ENCODE measurements at places on chromosomes 11 and 22. TPM values are rescaled to one million over a fixed set of nuclear protein-coding genes. Genes with fewer than 3 reads are reported as not detected.

DNA sequence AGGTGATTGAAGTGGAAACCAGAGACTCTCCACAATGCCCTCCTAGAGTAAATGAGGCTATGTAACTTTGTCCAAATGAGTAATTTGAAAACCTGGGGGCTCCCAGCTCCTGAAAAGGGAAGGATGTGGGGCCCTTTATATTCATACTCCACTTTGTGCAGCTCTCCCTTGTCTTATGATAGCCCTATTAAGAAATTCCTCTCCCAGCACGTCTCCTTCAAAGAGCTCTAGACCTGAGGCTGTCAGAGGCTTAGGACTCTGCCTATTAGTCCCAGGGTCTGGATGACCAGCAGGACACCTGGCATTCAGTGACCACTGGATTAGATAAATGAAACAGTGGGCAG is 2.1 kb downstream of the SLC43A1 start:
- no peak for DNase-seq

GRCh38 chr22:42431401-42432019 is 693 bp downstream of the NFAM1 start:
- no peak for DNase-seq

The OR8D1 gene
- not detected for polyA plus RNA-seq

DNA sequence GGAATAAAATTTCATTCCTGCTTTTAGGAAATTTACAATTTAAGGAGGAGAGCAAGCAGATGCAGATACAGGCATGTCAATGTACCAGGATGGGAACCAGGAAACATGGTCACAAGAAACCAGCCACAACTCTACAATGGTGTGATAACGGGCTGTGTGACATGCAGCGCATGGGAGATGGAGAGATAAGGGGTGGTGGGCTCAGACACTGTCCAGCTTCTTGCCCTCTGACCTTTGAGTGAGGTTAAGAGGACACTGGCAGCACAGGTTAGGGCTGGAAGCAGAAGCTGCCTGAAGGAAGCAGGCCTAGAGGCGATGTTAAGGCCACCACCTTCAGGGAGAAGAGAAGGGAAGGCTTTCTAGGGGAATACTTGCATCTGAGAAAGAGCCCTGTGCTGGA is 2.3 kb upstream of the SORL1-AS1 start:
- DNase-seq: no peak

The MGAT3 gene
- 22.4 TPM for polyA plus RNA-seq

DNA sequence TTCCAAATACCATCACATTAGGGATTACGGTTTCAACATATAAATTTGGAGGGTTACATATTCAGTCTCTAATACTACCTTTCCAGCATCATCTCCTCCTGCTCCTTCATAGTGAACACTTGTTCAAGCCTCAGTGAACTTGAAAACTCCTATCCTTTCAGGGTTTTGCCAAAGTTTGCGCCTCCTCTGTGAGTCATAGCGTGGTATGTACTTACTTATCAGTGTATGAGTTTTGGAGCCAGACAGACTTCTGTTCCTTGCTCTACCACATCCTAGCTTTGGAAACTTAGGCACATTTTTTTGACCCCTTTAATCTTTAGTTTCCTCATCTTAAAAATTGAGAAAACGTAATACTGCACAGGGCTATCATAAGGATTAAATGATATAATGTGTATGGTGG is 160.1 kb upstream of the ZC3H12C start:
- no peak for DNase-seq

DNA sequence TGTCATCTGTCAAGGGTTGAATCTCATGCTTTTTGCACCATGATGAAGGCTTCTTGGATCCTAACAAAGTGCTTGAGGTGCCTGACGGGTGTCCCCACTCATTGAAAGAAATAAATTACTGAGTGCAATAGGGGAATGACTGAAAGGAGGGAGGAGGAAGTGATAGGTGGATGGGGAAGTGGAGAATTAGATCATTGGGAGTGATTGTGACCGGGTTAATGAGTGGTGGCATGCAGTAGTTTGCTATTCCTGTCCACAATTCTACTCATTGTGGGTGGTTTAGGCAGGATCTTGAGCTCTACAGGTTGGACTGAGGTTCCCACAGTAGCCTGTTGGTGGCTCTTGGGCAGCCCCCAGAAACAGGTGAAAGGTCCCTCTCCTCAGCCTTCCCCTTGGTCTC is 44.3 kb downstream of the THAP12 start:
- no peak for DNase-seq

The TSGA10IP gene
- 0.23 TPM for polyA plus RNA-seq

- no peak for DNase-seq
Observed at GRCh38 chr11:65459552-65459951, 37.0 kb downstream of the NEAT1 start.

GRCh38 chr11:10495464-10495786 is 40.4 kb downstream of the AMPD3 start:
- DNase-seq: no peak

DNA sequence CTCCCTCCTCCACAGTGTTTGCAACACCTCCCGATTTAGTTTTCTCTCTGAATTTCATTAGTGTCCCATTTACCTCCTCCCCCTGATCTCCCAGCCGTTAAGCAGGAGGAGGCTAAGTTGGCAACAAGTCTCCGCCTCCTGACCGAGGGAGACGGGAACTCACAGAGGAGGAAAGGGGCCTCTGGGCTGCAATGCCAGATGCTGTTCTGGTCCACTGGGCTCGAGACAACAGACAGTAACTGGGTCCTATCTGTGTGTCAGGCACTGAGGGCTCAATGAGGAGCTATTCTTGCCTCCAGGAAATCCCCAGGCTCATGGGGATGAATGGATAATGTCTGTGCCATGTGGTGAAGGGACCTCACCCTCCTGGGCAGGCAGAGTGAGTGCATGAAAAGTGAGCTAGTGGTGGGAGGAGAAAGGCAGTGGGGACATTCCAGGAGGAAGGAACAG is 228.1 kb downstream of the TENM4 start:
- peak; percentile 35 for DNase-seq

- no peak for DNase-seq
Observed at GRCh38 chr11:17401316-17401715, 12.9 kb upstream of the KCNJ11 start.

The DNAJB7 gene
- 1.0 TPM for polyA plus RNA-seq

The RHOD gene
- 8.0 TPM for polyA plus RNA-seq

DNA sequence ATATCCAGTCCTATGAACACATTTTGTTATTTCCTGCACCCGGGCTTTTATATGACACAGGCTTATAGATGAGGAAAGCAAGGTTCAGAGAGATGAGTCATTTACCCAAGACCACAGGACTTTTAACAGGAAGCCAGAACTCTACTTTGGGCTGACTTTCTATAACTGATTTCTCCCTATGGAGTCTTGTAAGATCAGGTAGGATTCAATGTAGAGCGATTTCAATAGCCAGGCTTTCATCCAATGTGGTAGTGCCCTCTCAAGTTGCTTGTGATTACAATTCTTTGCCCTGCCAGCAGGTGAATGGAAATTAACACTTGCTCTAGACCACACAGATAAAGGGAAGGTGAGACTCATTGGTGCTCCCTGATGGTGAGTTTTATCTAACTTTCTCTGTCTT is 378.3 kb downstream of the INSC start:
- no peak for DNase-seq

DNA sequence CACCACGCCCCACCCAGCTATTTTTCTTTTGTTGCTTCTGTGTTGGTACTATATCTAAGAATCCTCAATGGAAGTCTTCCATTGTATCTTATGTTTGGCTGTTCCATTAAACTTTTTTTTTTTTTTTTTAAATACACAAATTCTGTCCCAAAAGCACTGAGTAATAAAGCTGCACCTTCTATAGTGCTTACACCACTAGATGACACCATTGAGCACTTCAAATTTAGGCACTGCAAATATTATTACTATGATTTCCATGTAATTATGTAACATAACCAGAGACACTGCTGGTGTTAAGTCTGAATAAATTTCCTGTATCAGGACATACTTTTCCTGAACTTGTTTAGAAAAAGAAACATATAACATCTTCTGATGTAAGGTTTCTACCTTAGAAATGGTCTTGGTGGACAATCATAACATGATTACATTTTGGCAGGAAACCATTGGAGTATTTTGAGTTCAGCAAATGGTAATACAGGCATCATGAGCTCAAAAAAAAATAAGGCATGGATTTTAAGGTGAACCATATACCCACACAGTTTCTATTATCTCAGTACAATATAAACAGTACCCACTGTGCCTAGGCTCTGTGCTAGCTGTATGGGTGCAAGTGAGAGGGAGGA is 110.5 kb downstream of the ATG16L2 start:
- no peak for DNase-seq

GRCh38 chr11:5736396-5736795 is at the start of gene OR56B1:
Gene OR56B1 (plus strand): TSS chr11:5736448. CDS start chr11:5736517, 69 bp downstream.
- DNase-seq: no peak

- DNase-seq: no peak
Observed at GRCh38 chr22:26161746-26162145, 7.5 kb upstream of the SEZ6L start.

- DNase-seq: no peak
Observed at GRCh38 chr11:116167706-116168458, 604.9 kb downstream of the BUD13 start.

- DNase-seq: no peak
Observed at GRCh38 chr22:50085211-50085972, at the start of gene MLC1. Gene MLC1 (minus strand): TSS chr22:50085426. CDS start chr22:50084902, 524 bp downstream.

Data from left kidney (tissue), 8 donors.